ENCODE measurements at places on chromosomes 5 and 9. TPM values are rescaled to one million over a fixed set of nuclear protein-coding genes. Genes with fewer than 3 reads are reported as not detected.

Gene IL7R
- total RNA-seq = 14.0 TPM

Gene PIP5K1B
- not detected for total RNA-seq

Gene ZNF454
- 0.84 TPM for total RNA-seq

Gene GAS1
- total RNA-seq = 16.1 TPM

Gene HK3
- not detected for total RNA-seq
